Activated T-cell treated with anti-CD3 and anti-CD28 coated beads, Interleukin-2, amount 50 U/mL, for 24 hours (primary cell): ENCODE measurements at places on chromosomes 5 and 9.

DNA sequence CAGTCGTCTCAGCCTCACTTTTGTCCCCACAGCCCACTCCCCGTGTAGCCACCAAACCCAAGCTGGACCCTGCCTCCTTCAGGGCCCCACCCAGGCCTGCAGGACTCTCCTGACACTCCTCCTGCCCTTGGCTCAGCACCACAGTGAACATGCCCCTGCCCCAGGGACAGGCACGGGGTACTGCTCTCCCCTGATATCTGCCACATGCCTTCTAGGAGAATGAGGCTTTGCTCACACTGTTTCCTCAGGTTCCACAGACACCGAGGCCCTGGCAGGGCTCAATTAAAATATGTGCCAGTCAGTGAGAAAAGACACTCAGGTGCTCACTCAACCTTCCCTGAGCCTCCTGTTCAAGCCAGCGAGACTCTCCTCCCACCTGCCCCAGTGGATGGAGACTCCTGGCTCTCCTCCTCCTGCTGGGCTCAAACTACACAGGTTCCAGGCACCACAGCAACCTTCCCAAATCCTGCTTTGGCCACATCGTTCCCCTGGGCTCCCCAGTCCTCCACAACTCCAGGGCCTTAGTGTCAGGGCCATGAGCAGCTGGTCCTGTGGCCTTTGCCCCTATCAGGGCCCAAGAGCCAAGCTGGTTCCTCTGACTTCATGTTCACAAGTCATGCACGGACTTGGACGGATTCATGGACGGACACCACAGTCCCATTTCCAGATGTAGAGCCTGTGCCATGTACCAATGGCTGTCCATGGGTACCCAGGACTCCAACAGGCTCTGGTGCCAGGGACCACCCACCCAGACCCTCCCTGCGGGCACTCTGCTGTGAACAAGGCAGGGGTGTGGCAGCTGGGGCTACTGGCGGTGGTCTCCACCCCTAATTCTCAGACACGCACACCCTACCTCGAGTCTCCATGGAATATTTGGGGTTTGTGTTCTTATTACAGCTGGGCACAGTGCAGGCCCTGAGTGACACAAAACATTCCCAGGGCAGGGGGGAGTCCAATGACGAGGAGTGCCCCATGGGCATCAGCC is 36.6 kb downstream of the BICD2 start:
- DNase-seq = no peak

DNA sequence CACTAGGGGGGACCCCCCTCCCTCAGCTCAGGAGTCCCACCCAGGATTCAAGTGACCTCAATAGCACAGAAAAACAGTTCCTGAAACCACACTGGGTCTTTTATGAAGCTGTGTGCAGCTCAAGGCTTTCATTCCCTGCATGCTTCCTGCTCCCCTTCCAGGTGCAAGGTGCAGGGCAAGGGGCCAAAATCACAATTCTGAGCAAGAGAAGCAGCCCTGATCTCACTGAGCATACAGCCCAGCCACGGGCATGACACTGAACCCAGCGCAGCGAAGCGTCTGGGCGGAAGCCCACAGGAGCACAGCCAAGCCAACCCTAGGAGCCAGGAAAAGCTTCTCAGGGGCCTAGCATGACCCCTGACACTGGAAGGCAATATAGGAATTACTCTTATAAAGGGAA is 62.9 kb downstream of the IRX2 start:
- no peak for DNase-seq

GRCh38 chr9:129962451-129962864 is 80.5 kb downstream of the FNBP1 start:
- DNase-seq = no peak

DNA sequence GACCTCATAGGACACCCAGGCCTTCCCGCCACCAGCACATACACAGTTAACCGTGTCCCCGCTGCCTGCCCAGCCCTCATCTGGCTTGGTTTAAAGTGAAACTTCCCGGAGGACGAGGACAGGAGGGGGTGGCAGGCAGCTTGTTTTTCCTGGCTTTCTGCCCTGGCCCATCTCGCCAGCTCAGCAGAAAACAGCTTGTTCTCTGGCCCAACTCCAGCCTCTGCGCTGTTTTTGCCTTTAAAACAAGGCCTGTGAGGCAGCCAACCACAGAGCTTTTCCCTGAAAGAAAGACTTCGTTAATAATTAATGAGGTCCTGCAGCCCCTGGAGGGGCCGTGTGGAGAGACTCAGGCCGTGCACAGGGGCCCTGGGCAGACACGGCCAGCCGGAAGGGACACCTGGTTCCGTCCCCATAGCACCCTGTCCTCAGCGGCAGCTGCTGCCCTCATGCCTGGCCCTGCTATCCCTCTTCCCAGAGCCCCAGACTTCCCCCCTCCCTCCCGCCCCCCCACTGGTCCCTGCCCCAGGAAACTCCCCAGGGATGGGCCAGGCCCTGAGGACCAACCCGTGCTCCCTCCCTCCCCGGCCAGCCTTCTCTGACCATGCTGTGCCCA is 108.7 kb downstream of the RXRA start:
- DNase-seq = no peak

GRCh38 chr5:139088024-139088423 is 110.1 kb downstream of the SIL1 start:
- no peak for DNase-seq

GRCh38 chr5:42912184-42912798 is 100.6 kb upstream of the SELENOP start:
- DNase-seq = no peak

DNA sequence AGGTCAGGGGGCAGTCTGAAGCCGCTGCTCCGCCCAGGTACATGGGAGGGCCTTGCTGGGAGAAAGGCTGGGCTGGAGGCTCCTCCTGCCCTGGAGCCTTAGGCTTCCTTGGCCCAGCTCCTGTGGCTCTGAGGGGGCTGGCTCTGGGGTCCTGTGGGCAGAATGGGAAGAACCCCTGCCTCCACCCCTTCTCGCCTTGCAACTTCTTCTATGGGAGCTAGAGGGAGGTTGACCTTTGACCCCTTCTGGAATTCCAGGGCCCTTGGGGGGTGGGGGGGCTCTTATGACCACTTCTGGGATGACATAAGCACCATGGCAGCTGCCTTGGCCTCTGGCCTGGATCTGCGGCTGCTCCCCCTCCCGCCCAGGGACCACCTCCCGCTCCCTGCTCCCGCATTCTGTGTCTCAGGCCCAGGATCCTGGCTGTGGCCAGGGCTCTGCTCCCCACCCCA is 32.2 kb downstream of the IER5L start:
- DNase-seq = no peak

GRCh38 chr9:20197976-20198685 is 409.3 kb upstream of the SLC24A2 start:
- DNase-seq = no peak

DNA sequence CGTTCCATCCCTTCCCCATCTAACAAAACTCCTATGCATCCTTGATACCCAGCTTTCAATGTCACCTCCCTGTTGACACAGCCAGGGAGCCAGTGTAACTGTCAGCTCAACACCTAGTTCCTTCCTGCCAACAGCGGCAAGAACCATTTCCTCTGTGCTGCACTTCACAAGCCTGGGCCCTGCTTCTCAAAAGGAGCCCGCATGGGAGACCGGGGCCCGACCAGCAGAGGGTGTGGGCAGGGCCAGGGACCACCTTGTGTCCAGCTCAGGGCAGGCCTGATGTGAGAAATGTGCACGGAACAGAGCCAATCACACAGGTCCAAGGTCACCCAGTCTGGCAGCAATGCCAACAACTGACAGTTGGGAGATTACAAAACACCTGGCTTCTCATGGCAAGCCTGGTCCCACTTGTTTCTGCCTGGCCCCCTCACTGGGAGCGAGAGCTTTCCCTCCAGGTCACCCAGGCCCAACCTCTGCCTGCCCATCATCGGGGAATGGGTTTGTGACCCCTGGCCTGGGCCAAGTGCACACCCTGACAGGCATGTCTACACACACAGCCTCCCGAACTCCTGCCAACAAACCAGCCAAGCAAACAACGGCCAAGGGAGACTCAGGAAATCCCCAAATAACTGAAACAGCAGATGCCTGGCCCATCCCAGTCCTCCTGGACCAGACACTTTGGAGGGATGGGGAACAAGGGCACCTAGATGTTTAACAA is 3.1 kb downstream of the RNF44 start:
- peak; percentile 65 for DNase-seq

- DNase-seq = no peak
Measured at GRCh38 chr5:62137628-62138027, 168.4 kb upstream of the KIF2A start.

DNA sequence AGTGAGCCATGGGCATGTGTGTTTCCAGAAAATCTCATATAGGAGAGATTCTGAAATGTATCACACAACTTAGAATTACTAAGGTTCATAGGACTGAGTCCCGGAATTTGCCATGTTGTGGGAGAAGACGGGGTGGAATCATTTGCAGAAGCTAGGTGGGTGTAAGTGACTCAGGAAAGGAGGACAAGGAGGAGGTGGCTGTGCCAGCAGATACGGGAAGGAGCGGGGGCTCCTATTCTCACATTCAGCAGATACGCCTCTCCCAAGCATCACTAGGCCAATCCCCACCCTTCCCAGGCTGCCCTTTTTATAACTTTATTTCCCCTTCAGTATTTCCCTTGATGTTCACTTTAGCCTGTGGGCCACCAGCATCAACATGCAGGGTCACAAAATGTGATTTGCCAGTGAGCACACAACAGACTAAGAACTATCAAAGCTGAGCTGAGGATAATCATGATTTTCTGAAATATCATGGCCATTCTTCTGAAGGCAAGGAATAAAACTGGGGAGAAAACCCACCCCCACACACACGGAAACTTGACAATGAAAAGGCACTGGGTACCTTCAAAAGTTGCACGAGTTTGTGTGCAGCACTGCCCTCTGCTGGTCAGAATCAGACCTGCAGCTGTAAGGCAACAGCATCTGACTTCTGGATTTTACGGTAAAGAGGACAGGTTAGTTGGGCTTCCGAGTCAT is 133.2 kb downstream of the MTX3 start:
- peak; percentile 90 for DNase-seq

DNA sequence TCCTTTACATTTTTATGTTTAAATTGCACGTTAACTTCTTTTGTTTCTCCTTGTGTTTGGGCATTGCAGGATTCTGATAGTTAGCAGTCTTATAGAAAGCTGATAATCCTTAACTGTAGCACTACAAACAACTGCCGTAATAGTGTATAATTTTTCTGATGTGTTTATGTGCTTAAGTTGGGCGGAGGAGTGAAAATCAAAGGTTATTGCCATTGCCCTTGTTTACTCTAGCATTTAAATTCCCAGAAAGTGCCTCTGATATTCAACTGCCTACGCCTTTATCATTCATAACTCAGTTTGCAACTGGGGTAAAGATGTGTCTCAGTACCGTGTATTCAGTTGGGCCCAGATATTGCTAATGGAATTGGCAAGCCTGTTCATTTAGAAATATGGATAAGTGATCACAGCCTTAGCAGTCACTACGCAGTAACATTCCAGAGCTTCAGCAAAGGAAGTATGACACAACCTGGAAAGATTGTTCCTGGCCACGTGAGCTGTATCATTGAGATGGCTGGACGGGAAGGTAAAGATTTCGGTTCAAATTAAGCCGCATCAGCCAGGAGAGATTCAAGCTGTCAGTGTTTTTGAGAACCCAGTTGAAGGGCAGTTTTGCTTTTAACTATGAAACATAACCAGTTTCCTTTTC is 28.1 kb upstream of the LRRTM2 start:
- no peak for DNase-seq

GRCh38 chr5:172901788-172902496 is 57.3 kb upstream of the RPL26L1 start:
- no peak for DNase-seq

- DNase-seq = no peak
Measured at GRCh38 chr5:117135851-117136250, 561.2 kb upstream of the SEMA6A start.

DNA sequence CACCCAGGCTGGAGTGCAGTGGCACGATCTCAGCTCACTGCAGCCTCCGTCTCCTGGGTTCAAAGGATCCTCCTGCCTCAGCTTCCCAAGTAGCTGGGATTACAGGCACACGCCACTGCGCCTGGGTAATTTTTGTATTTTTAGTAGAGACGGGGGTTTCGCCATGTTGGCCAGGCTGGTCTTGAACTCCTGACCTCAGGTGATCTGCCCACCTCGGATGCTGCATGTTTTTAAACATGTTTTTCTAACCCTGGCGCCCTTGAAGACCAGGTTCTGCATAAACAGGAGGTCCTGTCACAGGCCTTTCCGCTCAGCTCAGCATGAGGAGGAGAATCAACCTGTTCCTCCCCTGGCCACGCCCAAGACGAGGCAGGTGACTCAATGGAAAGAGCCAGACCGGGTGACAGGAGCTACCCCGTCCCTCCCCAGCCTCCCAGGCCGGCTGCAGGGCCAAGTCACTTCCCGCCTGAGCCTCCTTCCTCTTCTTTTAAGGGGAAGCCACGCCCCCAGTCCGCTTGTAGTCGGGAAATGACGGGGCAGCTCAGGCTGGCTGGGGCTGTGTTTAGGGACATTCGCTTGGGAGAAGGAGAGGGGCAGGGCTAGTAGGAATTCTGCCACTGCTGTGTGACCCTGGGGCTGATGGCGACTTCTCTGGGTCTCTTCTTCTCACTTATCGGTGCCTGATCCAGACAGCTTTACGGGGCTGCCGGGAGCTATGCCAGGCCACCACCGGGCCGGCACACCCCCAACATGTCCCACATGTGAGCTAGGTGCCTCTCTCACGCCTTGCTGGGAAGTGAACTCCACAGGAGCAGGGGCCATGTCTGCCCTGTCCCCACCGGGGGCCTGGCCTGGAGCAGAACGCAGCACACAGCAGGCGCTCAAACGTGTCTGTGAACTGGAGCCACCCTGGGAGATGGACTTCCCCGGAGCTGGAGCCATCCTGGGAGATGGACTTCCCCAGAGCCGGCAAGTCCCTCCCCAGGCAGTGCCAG is 6.1 kb downstream of the NOTCH1 start:
- peak; percentile 92 for DNase-seq

DNA sequence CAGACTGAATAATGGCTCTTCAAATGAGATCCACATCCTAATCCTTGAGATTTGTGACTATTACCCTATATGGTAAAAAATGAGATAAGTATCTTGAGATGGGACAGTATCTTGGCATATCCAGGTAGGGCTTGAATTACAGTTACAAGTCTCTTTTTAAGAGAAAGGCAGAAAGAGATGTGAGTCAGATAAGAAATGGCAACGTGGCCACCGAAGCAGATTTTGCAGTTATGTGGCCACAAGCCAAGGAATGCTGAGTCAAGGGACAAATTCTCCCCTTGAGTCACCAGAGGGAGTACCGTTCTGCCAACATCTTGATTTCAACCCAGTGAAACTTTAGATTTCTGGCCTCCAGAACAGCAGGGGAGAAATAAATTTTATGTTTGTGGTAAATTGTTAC is 1983.0 kb upstream of the C9orf72 start:
- DNase-seq = no peak

DNA sequence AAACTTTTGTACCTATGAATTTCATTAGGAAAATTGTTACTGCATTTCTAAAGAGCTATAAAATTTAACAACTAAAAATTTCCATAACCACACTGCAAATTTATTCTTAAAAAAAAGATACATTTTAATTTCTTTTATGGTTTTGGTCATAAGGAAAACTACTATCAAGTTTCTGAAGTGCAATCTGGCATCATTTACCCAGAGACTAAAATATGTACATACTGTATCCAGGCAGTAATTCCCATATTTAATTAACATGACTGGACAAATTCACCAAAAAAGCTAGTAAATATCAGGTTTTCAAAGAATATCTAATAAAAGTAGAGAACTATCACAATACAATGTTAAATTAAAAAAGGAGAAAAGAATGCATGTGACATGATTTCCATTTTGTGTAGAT is 20.7 kb downstream of the PUM3 start:
- no peak for DNase-seq

- no peak for DNase-seq
Measured at GRCh38 chr9:14066831-14067230, 247.1 kb downstream of the NFIB start.

GRCh38 chr9:135908093-135908753 is 877 bp upstream of the CAMSAP1 start:
- DNase-seq = no peak
